ENCODE measurements at places on chromosomes 1 and 21.

GRCh38 chr1:112954945-112955772 is 837 bp downstream of the SLC16A1 start:
- peak; percentile 76 for DNase-seq

DNA sequence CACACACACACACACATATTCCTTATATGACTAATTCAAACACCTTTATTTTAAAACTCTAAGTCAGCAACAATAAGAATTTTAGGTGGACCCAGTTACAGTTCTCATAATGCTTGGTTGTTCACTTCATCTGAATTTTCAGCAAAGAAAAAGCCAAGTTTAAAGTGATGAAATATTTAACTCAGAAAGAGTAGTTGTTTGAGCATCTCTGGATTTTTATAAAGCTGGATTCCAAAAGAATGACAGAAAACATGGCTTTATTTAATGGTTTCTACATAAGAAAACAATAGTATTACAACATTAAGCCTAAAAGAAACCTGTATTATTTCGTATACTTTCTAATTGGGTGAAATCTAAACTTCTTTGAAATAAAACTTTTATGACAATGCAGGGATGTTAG is 54.2 kb upstream of the ADAMTS5 start:
- DNase-seq, result no peak

- peak; percentile 86 for DNase-seq
These were observed 190.1 kb downstream of the HIVEP3 start for GRCh38 chr1:41728403-41729202.

- DNase-seq, result no peak
These were observed 5.0 kb downstream of the MLLT11 start for GRCh38 chr1:151065089-151065645.

GRCh38 chr1:107883562-107883961 is 81.4 kb downstream of the VAV3 start:
- DNase-seq, result no peak

DNA sequence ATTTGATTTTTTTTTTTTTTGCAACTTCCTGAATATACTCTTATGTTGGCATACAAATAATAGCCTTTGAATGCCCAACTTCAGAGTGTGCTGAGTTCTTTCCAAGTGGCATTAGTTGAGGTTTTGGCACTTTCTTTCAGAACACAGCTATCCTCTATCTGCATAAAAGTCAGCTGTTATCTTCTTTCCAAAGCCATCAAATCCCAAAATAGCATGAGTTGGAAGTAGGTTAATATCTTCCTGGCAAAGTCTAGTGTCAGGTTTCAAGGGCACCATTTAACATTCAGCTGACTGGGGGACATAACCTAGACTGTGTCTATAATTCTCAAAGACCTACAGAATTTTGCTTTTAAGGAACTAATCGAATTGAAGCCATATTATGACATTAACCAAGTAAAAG is 223.9 kb downstream of the PLPP3 start:
- DNase-seq, result no peak

DNA sequence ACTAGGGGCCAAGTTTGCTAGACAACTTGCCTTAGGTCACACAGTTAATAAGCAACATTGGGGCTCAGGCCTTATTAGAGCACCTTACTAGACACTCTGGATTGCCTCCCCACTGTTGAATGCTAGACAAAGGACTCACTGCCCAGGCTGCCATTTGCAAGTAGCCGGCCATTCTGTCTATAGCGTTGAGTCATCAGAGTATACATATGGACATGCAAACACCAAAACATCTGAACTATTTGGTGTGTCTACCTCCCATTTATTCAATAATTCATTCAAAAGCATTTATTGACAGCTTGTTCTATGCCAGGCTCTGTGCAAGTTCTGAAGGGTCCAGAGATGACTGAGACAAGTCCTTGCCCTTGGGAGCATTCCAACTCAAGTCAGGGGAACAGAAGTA is 181.4 kb upstream of the DPT start:
- DNase-seq, result no peak

DNA sequence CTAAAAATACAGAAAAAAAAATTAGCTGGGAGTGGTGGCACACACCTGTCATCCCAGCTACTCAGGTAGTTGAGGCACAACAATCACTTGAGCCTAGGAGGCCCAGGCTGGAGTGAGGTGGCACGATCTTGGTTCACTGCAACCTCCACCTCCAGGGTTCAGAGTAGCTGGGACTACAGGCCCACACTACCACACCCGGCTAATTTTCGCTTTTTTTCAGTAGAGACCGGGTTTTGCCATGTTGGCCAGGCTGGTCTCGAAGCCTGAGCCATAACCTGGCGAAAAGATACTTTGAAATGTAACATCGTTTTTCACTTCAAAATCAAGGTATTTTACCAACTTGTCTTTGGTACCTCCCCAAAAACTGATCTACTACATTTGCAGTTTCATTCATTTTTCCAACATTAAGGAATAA is 6.1 kb downstream of the GAS5 start:
- DNase-seq, result peak; percentile 66

DNA sequence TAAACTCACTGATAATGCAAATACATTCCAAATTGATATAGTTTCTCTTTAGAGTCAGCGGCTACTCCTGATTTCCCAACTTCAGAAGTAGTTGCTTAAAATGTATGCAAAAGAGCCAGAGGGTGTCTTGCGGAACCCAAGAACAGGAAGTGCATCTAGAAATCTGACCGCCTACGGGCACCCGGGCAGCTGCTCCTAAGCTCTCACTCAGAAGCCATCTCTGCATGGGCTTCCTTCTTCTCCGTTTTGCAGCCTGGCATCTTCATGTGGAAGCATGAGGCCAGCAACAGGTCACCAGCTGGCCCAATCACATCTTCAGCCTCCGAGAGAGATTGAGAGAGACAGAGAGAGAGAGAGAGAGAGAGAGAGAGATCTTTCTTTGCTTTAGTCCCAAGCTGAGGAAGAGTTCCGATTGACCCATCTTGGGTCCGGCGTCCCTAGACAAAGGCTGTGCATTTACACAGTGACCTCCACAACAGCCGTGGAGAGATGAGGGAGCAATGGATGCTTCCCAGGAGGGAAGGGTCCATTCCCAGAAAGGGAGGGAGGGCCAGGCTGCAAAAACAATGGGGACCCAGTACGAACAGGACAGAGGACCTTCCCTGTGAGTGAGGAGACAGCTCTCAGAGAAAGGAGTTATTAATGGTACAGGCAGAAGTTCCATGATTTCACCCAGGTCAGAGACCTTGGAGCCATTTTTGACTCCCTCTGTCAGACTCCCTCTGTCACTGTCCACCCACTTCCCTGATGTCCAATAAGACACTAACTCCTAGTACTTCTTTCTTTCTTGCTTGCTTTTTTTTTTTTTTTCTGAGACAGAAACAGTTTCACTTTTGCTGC is 28.2 kb upstream of the SLC30A1 start:
- peak; percentile 17 for DNase-seq

- DNase-seq, result no peak
These were observed 284.4 kb downstream of the SETD4 start for GRCh38 chr21:35775778-35776544.

DNA sequence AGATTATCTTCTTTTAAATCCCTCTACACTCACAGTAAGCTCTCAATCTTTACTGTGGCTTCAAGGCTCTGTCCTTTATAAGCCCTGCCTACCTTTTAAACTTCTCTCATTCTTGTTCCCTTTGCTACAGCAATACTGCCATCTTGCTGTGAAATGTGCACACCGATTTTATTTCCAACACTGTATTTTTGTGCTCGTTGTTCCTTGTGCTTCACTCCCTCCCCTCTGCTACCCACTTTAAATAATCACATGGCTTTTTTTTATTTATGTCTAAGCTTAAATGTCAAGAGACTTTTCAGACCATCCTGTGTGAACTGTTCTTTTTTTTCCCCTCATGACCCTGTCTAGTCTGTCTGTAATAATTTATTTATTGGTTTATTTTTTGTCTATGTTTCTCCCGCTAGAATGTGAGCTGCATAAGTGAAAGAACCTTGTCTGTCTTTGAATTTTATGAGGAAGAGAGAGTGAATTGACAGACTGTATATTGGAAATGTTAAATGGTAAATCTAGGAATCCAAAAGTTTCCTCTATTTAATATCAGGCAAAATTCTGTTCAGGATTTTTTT is 45.7 kb downstream of the ABCD3 start:
- peak; percentile 19 for DNase-seq

GRCh38 chr1:153542956-153543711 is 2.4 kb upstream of the S100A5 start:
- DNase-seq, result no peak

DNA sequence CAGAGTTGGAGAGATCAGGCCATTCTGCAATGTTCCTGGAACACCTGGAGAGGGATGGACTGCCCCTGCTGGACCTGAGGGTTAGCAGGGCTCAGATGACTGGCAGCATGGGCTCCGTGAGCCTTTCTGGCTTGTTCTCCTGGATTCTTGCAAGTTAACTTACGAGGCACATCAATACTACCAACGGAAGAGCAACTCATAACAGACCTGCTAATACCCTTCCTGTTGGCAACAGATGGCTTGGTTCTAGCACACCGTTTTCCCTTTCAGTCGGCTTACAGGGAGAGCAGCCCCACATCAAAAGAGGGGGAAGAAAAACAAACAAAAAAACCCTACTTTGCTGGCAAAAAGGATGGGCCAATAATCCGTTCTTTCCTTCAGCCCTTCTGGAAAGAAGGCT is 47.9 kb downstream of the SLC66A1 start:
- DNase-seq, result peak; percentile 54

DNA sequence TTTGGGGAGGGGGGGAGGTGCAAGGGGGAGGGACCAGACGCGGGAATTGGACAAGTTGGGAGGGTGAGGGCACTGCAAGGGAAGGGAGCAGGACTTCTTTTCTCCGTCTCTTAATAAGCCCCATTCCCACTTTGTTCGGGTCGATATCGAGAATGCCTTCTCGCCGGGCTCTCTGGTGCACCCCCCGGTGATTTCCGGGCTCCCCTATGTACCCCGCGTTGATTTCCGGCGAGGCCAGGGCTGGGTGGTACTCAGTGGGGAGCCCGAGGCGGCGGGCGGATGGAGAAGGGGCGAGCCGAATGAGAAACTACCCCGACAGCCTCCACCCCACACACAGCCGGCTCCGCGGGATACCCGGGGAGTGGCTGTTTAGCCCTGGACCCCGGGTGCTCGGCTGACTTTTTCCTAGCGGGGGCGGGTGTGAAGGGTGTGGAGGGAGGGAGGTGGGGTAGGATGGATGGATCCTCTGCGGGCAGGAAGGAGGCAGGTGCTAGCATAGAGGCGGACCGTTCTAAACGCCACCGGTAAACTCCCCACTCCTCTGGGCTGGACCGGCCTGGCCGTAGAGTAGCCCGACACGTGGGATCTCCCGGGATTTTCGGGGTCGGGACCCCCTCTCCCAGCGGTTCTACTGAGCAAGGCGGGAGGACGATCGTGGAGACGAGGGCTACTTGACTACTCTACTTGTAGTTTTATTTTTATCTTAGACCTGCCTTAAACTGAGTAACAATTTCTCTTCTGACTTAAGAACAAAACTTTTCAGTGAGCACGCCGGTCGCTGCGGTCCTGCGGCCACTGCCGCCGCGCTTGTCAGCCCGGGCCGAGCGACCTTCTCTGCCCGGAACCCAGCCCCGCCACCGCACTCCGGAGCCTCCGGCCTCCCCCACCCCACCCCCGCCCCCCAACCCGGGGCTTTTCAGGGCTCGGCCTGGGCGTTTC is 1.0 kb downstream of the RNF220 start:
- no peak for DNase-seq

GRCh38 chr1:182917378-182917777 is 35.6 kb downstream of the SHCBP1L start:
- DNase-seq, result no peak

Data from activated CD4-positive, alpha-beta T cell treated with anti-CD3 and anti-CD28 coated beads, Interleukin-2, Interleukin-6, amounts not matched to agents 100 ng/mL and 50 ng/mL, durations not matched to agents 16 hours and 8 hours (primary cell).